ENCODE measurements at places on chromosomes 16 and 17.

GRCh38 chr16:28879261-28879840, 1.1 kb downstream of the ATP2A1 start:
- peak; percentile 35 for DNase-seq

GRCh38 chr16:83743241-83743640, 64.5 kb upstream of the HSBP1 start:
- no peak for DNase-seq

- DNase-seq = no peak
Observed at GRCh38 chr16:14377326-14377725, 252.7 kb downstream of the PARN start.

- no peak for DNase-seq
Observed at GRCh38 chr16:2095918-2096582, 39.6 kb downstream of the PKD1 start.

DNA sequence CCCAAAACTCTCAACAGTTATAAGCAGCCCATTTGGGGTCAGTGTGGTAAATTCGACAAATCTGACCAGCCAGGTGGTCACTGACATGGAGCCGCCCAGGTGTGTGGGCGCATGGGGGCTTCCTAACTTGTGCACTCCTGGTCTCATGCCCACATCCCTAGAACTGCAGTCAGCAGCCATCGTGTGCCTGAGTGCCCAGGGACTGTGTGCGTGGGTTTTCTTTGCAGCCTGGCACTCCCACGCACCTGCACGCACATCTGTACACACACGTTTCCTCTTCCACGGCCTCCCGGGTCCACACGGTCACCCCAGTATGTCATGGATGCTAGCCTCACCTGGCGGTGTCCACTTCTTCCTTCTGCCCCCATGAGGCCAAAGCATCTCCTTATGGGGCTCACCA, 38.9 kb upstream of the ZC3H18 start:
- DNase-seq = no peak

DNA sequence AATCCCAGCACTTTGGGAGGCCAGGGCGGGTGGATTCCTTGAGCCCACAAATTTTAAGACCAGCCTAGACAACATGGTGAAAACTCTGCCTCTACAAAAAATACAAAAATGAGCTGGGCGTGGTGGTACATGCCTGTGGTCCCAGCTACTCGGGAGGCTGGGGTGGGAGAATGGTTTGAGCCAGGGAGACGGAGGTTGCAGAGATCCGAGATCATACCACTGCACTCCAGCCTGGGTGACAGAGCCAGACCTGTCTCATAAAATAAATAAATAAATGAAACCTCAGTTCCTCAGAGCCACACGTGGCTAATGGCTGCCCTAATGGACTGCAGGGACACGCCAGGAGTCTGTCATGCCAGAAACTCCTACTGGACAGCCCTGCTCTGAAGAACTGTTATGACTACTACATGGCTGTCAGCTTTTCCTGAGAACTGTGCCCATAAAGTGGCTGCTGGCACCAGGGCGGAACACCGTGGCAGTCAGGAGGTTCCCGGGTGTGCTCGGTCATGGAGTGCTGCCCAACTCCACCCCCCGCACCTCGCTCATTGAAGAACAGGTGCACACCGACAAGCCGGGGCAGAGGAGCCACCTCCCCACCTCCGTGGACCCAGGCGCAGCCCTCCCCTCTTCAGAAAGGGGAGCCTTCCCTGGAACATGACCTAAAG, 4.3 kb downstream of the TMEM11 start:
- peak; percentile 82 for DNase-seq

GRCh38 chr17:6796017-6796886, 20.2 kb downstream of the FBXO39 start:
- DNase-seq = no peak

DNA sequence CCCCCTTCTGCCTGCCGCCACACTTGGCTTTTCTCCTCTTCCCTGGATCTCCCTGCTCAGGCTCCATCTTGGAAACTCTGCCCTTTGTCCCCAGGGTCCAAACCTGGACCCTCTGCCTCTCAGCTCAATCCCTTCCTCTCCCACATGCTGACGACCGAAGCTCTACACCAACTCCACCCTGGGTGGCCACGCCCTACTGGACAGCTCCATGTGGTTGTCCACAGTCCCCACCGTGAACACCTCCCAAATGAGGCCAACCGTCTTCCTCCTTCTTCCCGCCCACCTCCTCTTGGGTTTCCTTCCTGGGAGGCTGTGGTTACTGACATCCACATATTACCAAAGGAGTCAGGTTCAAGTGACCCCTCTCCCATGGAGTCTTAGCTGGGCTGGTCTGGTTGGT, 22.6 kb upstream of the MLKL start:
- DNase-seq = no peak

- no peak for DNase-seq
Observed at GRCh38 chr17:56038131-56038530, 115.1 kb upstream of the ANKFN1 start.

- DNase-seq = no peak
Observed at GRCh38 chr17:2093349-2093748, 38.4 kb downstream of the HIC1 start.

- no peak for DNase-seq
Observed at GRCh38 chr17:31390748-31391495, 553 bp upstream of the RAB11FIP4 start.

GRCh38 chr16:3401719-3402397, 843 bp downstream of the ZNF174 start:
- DNase-seq = no peak

- no peak for DNase-seq
Observed at GRCh38 chr17:19986941-19987861, 9.6 kb upstream of the AKAP10 start.

- DNase-seq = no peak
Observed at GRCh38 chr17:78919861-78920450, 5.2 kb downstream of the TIMP2 start.

DNA sequence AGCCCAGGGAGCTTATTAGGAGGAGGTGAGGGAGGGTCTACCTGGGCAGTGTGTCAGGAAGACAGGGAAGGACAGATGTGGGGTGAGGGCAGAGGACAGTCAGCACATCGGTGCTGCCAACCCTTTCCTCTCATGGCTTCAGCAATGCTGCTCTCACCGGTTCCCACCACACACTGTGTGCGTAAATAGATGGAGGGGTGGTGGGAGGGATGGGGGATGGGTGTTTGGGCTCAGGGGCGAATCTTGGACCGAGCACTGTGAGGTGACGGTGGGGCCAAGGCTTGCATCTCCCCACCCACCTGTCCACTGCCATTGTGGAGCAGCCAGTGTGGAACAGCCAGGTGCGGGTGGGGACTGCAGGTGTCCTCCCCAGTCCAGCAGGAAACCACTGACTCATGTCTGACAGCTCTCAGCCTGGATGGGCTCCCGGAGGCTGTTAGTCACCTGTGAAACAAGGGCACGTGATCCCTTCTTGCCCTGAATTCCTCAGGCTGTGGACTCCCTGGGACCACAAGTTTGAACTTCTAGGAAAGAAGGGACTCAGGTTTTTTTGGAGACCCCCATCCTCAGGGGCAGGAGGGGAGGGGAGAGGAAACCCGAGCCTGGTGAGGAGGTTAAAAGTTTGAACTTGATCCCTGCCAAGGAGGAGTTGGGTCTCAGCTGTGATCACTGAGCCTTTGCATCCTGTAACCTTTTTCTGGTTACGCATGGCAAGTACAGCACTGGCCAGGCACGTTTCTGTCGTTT, 42.7 kb upstream of the SMPD3 start:
- DNase-seq = peak; percentile 81

DNA sequence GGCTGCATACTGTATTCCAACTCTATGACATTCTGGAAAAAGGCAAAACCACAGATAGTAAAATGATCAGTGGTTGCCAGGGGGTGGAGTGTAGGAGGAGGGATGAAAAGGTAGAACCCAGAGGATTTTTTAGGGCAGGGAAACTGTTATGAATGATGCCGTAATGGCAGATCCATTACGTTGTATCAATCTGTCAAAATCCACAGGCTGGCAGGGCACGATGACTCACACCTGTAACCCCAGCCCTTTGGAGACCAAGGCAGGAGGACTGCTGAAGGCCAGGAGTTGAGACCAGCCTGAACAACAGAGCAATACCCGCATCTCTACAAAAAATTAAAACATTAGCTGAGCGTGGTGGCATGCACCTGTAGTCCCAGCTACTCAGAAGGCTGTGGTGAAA, 91.8 kb downstream of the RMI2 start:
- no peak for DNase-seq

GRCh38 chr17:59832883-59833379, 59.8 kb downstream of the TUBD1 start:
- DNase-seq = no peak

- DNase-seq = no peak
Observed at GRCh38 chr17:50908860-50909764, 43.0 kb upstream of the TOB1 start.

DNA sequence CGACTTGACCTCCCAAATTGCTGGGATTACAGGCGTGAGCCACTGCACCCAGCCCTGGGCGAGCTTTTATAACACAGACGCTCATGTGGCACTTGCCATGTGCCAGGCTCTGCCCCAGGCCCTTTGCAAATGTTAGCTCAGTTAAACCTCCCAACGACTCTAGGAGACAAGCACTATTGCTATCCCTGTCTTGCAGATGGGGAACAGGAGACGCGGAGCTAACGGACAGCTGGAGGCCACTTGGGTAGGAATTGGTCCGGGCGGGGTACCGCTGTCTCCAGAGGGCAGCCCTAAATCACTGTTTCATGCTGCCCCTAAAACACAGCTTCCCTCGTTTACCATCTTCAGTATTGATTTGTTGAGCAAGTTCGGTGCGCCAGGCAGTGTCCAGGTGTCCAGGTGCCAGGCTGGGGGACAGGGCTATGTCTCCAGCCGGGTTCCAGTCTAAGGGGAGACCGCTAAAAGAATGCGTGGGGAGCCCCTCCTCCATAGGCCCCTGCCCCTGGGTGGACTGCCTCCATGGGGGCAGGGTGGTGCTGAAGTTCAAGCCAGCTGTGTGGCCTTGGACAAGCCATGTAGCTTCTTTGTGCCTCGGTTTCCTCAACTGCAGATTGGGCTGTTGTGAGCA, 23.7 kb downstream of the TMEM235 start:
- no peak for DNase-seq

GRCh38 chr17:49110509-49110908, 22.1 kb upstream of the B4GALNT2 start:
- DNase-seq = no peak

DNA sequence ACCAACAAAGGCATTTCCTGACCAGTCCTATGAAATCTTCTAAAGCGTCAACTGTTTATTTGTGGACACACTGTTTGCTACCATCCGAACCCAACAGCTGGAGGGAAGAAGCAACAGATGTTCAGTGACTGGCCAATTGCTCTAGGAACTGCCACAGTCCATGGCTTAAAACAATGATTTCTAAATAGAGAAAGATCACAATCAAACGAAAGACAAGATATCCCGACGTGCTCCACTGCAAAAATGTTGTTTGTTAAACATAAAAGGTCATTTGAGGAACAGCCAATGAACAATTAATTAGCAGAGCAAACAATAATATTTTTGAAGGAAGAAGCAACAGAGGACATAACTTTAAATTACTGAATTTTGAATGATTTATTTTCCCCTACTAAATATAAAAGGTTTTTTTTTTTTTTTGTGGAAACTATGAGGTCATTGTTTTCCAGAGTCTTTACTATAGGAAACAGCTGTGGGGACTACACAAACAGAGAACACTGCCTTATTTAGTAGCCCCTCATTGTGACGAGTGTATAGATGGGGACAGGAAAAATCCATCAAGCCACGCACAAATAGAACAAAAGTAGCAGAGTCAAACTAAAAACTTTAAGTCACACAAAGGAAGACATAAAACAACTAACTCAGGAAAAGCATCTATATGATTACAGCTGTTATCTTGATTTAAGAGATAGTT, 17.2 kb downstream of the USP31 start:
- DNase-seq = no peak

DNA sequence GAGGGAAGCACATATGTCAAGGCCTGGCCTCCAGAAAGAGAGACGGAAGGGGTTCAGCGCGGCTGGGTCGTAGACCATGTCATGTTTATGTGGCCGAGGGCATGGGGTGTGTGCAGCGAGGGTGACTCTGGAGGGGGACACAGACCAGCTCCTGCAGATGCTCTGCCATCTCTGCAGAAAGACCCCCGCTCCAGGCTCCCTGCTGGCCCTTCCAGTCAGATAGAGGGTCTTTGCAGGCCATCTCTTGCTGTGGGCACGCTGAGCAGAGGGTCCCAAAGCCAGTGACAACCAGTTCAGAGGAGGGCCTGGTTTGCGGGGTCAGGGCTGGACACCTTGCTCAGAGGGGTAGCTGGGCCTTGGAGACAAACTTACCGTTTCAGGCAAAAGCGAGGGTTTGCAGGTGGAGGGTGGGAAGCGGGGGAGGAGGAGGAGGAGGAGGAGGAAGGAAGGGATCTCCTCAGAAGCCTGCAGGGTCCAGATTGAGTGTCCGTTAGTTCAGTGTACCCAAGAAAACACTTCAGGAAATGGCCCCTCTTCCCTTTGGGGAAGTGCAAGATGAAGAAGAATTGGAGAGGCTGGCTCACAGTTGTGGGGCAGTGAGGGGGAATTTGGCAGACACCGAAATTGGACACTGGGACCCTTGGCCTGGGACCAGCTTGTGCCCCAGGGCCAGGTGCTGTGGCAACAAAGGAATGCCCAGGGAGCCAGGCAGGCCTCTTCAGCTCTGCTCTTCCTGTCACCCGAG, 102.8 kb downstream of the CMIP start:
- no peak for DNase-seq

DNA sequence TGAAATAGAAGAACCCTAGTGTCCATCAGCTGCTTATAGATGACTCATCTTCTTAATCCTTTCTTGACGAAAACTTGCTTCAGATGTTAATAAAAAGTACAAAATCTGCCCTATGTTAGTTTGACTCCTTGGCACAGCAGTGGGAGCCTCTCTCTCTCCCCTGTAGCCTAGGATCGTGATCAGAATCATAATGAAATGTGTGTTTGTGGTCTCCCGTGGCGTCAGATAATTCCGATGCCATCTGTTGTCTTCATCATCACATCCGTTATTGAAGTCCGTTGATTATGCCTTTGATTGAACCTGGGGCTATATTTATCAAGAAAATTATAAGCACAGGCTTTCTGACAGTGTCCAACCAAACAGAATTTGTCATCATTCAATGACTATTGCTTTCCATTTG, 102.5 kb downstream of the BMERB1 start:
- DNase-seq = no peak

DNA sequence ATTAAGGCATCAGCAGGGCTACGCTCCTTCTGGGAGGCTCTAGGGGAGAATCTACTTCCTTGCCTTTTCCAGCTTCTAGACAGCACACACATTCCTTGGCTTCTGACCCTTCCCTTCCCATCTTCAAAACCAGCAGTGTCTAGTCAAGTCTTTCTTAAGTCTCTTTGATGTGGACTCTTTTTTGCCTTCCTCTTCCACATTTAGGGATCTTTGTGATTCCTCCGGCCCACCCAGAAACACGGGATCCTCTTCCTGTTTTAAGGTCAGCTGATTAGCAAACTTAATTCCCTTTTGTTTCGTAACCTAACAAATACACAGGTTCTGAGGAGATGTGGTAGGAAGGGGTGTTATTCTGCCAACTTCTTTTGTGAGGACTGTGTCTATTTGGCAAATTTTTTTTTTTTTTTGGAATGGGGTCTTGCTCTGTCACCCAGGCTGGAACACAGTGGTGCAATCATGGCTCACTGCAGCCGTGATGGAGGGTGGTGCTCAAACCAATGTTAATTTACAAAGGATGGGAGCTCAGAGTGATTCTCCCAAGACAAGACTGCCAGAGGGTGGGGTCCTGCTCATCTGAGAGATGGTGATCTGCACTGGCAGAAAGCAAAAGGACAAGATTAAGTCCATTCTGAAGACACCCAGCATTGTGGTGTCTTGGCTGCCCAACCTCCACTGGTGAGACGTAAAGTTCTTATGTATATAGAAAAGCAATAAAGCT, 14.7 kb downstream of the KNOP1 start:
- DNase-seq = no peak

- DNase-seq = no peak
Observed at GRCh38 chr16:87679593-87680271, 77.4 kb downstream of the JPH3 start.

- no peak for DNase-seq
Observed at GRCh38 chr16:24070851-24071250, 185.3 kb upstream of the CACNG3 start.

All from colonic mucosa (tissue), 4 donors.